ENCODE measurements at places on chromosomes 2 and 18. TPM values are rescaled to one million over a fixed set of nuclear protein-coding genes. Genes with fewer than 3 reads are reported as not detected.

Gene SLC30A3
- 0.55 TPM for total RNA-seq

Gene ALK
- not detected for total RNA-seq

Gene SP110
- 55.2 TPM for total RNA-seq

Gene SMYD5
- total RNA-seq = 41.2 TPM

- DNase-seq = no peak
These were observed 207.0 kb upstream of the AGAP1 start for GRCh38 chr2:235286622-235287374.

- no peak for DNase-seq
These were observed 106.5 kb upstream of the ETAA1 start for GRCh38 chr2:67290451-67291290.

- DNase-seq = no peak
These were observed 596.4 kb downstream of the NYAP2 start for GRCh38 chr2:225995796-225996461.

GRCh38 chr2:5673145-5674025 is 18.8 kb upstream of the SOX11 start:
- no peak for DNase-seq

DNA sequence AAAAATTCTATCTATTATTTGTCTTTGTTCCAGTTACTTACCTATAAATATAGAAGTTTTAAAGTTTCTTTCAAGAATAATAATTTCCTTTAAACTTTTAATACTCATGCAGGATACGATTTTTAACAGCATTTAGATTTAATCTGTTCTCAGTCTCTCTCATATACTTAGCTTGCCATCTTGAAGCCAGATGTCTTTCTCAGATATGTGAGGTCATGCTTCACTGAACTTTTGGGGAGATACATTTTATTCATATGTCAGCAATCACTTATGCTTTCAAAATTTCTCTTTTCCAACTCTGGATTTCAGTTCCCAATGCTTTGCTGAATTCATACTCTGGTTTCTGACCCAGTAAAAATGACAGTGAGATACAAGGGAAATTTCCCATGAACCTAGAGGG is 66.5 kb upstream of the CCDC178 start:
- DNase-seq = no peak

GRCh38 chr2:37782721-37783371 is 111.4 kb upstream of the CDC42EP3 start:
- no peak for DNase-seq

GRCh38 chr2:221569871-221570270 is 2.2 kb downstream of the EPHA4 start:
- no peak for DNase-seq

GRCh38 chr2:27672723-27673486 is 9.2 kb downstream of the SLC4A1AP start:
- no peak for DNase-seq

- DNase-seq = no peak
These were observed 118.7 kb downstream of the NUP35 start for GRCh38 chr2:183242937-183243336.

DNA sequence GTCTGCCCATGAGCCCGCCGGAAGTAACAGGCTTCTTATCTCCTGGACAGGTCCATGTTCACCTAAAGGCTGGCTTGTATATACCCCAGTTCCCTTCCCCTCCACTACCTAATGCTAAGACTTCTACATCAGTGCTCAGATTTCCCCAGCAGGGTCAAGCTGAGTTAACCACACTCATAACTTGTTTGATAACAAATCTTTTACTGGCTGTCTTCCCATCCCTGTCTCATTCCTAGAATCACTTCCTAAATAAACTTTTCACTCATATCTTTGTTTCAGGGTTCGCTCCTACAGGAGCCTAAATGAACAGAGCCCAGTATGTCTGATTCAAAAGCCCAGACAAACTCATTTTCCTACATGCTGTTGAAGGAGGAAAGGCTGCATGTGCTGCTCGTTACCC is 94.0 kb upstream of the SOX11 start:
- DNase-seq = no peak

- no peak for DNase-seq
These were observed 394.2 kb upstream of the ZEB2 start for GRCh38 chr2:144914113-144914512.

- DNase-seq = no peak
These were observed 132.2 kb downstream of the SMAD7 start for GRCh38 chr18:48818329-48819254.

DNA sequence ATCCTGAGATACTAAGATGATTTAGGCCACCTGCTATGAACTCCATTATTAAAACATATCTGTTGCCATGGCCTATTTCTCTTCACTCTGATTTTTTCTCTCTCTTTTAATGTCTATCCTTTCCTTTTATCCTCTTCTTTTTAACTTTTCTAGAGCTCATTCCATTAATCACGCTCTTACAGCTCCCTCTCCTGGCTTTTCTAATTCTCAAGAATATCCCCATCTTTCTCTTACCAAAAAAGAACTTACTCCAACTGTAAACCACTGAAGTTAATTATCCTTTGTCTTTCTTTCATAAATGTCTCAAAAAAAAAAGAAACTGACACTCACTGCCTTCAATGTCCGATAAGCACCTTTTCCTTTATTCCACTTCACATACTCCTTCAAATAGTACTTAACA is 7.9 kb downstream of the PPP3R1 start:
- DNase-seq = no peak
